Right lung (tissue), 10 donors: ENCODE measurements at places on chromosomes 13 and 19. TPM values are rescaled to one million over a fixed set of nuclear protein-coding genes. Genes with fewer than 3 reads are reported as not detected.

Gene ZNF709
- polyA plus RNA-seq: 6.3 TPM

Gene CYP4F11
- polyA plus RNA-seq: not detected

Gene ATP7B
- polyA plus RNA-seq: 17.8 TPM

Gene PSG3
- not detected for polyA plus RNA-seq

Gene IFNL1
- polyA plus RNA-seq: not detected

Gene ZNF616
- 27.1 TPM for polyA plus RNA-seq

Gene ZNF283
- 10.0 TPM for polyA plus RNA-seq

Gene APOC4
- polyA plus RNA-seq: not detected

Gene IFI30
- polyA plus RNA-seq: 14.7 TPM

Gene MED26
- 8.6 TPM for polyA plus RNA-seq

Gene SLC25A41
- 0.47 TPM for polyA plus RNA-seq

- peak; percentile 36 for DNase-seq
These were observed 324.0 kb downstream of the GPC5 start for GRCh38 chr13:91722267-91722884.

GRCh38 chr19:29965492-29965891, 23.5 kb downstream of the URI1 start:
- DNase-seq: no peak

DNA sequence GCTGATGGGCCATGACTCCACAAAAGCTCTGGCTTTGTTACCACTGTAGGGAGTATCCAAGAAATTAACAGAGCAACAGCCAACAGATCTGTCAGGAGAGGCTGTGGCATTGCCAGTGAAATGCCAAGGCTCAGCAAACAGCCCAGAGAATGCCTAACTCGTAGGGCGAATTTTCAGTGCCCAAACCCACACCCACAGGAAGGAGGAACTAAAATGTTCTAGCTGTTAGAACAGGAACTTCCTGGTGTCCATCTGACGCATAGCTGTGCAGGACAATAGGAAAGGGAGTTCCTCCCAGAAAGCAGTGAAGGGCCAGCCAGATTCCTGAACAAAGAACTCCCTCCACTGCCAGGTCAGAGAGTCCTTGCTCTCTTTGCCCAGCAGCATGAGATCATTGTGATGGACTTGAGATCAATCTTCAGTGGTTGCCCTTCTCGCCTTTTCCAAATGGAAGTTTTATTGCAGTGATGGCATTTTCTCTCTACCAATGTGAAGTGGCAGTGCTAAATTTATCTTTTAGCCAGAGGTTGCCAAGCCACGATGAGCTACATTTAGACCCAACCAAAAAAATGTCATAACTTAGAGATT, 224.2 kb upstream of the STARD13 start:
- DNase-seq: no peak

DNA sequence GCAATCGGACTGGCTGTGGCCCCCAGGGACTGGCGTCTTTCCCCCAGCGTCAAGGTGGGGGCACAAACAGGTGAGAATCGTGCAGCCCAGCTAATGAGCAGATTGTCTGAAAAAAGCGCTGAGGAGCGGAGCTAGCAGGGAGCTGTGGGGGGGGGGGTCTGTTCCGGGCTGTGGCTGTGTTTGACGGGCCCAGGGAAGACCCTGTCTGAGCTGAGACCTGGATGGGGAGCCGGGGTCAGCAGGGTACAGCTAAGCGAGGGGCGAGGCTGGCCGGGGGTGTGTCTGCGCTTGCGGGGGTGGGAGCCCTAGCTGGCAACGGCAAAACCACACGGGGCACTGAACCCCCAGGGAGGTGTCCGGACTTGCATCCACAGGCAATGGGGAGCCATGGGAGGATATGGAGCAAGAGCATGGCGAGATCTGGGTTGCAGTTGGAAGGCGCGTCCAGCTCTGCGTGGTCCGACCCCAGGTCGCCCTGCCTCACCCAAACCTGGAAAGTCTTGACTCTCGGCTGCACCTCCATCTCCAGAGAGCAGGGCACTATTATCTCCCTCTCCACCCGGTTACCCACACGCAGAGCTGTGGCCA, 4.6 kb downstream of the LINGO3 start:
- DNase-seq: no peak

DNA sequence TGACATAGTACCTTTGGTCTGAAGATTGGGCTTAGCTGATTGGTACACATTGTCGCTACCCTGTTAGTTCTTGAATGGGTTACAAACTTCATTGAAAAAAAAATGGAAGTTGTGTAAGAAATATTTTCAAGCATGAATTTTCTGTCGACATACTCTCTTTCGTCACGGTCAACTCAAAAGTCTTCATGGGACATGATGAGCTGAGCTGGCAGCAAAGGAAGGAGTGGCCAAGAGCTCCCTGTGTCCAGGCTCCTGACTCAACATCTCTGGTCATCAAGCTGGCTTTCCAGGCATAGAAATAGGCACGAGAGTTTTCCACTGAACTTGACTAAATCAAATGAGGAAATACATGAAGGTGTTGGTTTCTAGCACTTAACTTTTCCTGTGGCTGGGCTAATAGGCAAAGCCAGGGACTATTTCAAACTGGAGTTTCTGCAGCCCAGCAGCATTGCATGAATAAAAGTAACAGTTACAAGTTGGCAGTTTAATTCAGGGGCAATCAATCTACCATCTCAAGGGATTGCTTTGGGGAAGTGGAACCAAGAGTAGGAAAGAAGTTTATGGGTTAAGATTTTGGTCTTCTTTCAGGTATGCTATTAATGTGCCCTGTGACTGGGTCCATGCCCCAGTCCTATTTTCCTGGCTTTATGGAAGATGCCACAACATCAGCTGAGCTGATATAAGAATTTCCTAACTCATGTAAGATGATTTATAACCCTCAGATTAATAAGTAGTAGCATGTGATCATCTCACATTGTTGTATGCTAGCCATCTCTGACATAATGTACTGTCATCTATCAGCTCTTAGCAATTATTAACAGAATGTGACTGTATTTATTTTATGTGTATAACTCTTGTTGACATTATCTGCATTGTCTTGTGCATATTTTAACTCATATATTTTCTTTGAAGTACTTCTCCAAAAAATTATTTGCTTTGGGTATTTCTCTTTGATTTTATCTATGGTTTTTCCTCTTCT, 385.8 kb downstream of the DLEU7 start:
- no peak for DNase-seq

DNA sequence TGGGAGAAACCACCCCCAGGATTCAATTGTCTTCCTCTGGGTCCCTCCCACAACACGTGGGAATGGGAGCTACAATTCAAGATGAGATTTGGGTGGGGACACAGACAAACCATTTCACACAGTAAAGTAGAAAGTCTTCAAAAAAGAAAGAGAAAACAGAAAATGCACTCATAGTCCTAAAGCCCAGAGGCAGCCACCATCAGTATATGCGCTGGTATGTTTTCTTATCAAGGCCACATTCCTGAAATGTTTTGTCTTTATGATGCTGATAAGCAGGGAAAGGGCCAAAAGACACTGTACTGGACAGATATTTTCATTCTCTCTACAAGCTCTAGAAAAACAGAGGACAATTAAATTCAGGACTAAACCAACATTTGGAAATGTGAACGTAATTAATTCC, 375.8 kb upstream of the TSHZ3 start:
- DNase-seq: no peak

GRCh38 chr19:16228637-16229321, 31.1 kb downstream of the AP1M1 start:
- DNase-seq: no peak

- no peak for DNase-seq
These were observed 569 bp downstream of the LCP1 start for GRCh38 chr13:46181377-46181839.

DNA sequence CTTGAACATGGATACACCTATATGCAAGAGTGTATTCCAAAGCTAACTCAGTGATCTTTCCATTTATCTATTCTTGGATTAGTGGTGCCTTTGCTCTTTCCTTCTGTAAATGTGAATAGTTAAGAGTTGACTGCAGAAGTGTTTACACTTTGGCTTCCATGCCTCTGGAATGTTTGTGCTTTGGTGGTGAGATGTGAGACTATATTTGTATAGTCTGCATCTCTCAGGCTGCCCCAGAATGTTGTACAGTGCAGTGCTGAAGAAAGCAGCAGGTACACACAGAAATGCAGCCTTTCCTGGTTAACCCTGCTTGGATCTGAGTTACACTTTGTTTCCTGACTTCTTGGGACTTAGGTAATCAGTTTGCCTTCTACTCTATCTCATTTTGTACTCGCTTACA, 90.2 kb downstream of the DNAJC15 start:
- no peak for DNase-seq

DNA sequence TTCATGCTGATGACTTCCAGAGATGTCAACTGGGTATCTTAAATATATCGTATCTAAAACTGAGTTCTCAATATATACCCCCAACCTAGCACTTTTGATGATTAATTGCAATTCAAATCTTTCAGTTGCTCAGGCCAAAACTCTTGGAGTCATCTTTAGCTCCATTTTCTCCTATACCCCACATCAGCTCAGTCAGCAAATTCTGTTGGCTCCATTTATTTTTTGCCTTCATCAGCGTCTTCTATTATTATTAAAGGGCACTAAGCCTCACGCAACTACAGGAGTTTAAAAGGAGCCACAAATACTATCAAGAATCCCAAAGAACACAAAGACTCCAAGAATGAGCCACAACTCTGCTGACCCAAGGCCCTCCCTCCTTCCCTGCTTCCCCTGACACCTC, 134.9 kb downstream of the KCTD12 start:
- no peak for DNase-seq

GRCh38 chr19:3479177-3479833, 1.0 kb downstream of the SMIM24 start:
- no peak for DNase-seq

- DNase-seq: no peak
These were observed 152.7 kb upstream of the SERP2 start for GRCh38 chr13:44220948-44221347.

DNA sequence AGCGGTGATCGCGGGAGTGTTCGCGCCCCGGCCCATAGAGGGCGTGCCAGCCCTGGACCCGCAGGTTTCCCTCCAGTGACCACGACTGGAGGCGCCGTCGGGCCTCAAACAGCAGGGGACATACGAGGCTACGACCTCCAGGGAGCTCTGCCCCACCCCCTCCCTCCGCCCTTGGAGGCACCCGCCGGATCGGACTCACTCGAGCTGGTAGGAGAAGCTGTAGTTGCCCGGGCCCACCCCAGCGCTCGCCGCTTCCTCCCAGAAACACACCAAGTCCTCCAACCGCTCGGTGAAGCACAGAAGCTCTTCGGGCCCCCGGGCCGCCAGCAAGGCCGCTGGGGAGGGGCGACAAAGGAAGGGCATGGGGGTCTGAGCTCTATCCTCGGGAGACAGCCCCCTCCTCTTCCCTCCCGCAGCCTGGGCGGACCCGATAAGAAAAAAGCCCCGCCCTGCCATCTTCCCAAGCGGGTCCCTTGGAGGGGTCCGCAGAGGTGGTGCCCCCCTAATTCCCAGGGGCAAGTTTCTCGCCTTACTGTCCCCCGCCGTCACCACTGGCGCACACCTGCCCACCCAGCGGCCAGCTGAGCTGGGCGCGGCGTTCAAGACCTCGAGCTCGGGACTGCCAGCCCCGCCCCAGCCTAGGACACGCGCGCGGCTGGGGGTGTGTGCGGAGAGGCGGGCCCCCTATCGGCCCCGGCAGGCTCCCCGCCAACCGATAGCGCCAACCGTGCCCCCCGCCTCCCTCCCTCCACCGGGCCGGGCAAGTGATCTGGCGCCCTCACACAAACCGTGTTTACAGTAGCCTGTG, 1.0 kb downstream of the EPOR start:
- DNase-seq: peak; percentile 17

- DNase-seq: no peak
These were observed 127.0 kb upstream of the GPR12 start for GRCh38 chr13:26887594-26887993.

GRCh38 chr13:104632736-104633135, 1566.5 kb upstream of the SLC10A2 start:
- DNase-seq: peak; percentile 45

GRCh38 chr13:33340631-33341030, 55.1 kb upstream of the STARD13 start:
- no peak for DNase-seq

- DNase-seq: no peak
These were observed 231.5 kb upstream of the KLHL1 start for GRCh38 chr13:70339738-70340137.

GRCh38 chr13:70108356-70109105, at the start of gene KLHL1:
Gene KLHL1, minus strand, starts transcription at chr13:70108452. Its CDS starts 753 bp downstream, at chr13:70107699.
- no peak for DNase-seq

DNA sequence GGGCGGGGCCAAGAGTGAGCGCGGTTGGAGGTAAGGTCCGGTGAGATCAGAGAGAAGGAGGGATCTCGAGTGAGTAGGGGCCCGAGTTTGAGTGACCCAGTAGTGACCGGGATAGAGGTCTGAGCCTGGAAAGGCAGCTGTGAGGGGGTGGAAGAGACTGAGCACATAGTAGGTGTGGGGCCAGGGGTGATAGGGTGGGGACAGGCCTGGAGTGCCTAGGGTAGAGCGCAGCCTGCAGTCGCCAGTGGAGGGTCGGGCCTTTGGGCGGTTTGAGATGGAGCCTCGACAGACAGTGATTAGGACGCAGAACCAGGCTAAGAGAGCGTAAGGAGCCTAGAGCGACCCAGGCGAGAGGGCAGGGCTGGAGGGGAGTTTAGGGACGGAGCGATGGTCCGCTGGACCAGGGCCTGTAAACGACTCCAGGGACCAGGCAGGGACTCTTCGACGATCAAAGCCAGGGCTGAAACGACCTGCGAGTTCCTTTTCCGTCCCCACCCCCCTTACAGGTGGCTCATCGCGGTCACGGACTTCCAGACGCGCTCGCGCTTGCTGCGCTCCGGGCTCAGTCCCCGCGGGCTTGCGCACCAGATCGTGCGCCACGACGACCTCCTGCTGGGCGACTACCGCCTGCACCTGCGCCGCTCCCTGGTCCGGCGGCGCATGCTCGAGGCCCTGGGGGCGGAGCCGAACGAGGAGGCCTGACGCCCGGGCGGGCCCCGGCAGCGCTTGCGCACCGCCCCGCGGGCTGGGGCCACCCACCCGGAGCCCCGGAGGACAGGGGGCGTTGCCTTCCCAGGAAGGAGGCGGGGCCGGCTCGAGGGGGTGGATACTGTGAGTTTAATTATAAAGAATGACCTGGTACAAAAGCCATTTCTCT, 9.4 kb downstream of the C19orf81 start:
- DNase-seq: peak; percentile 37

DNA sequence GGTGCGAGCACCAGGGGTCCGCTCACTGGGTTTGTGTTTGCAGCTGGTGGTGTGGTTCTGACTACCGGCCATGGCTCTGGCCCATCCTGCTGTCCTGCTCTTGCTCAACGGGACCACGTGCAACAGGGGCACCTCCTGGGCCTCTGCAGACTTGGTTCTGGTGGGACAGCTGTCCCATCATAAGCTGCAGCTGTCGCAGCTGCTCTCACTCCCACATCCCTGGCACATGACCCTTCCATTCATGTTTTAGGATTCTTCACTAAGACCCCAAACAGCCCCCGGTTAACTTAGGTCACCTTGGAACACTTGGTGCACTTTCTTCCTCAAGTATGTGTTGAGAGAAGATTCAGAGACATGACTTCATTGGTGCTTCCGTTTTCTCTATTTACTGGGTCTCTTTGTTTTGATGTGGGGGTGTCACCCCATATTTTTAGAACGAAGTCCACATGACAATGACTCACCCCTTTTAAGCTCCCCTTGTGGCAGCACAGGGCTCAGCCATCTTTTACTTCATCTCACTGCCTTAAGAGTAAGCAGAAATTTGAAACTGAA, 68.4 kb upstream of the ARHGEF7 start:
- DNase-seq: no peak

- DNase-seq: no peak
These were observed 61.2 kb upstream of the EDNRB start for GRCh38 chr13:77979721-77980385.

GRCh38 chr19:35904311-35905068, 2.2 kb downstream of the HCST start:
- DNase-seq: no peak
